ENCODE measurements at places on chromosomes 13 and 19. TPM values are rescaled to one million over a fixed set of nuclear protein-coding genes. Genes with fewer than 3 reads are reported as not detected.

TJP3 gene
- polyA plus RNA-seq: 17.6 TPM

ZNF525 gene
- polyA plus RNA-seq: 9.3 TPM

- no peak overlapping the region for H3K4me3 ChIP-seq
- H3K27me3 ChIP-seq: no peaks in the 10 kb centered on the region
- DNase-seq: no peak
- H3K27ac ChIP-seq: no peak overlapping the region
- no peaks in the 10 kb centered on the region for H3K36me3 ChIP-seq
- no peaks in the 10 kb centered on the region for H3K4me1 ChIP-seq
These were observed 93.2 kb downstream of the TSHZ3 start for GRCh38 chr19:31255831-31256592.

TMPRSS9 gene
- not detected for polyA plus RNA-seq

- H3K4me1 ChIP-seq: peaks cover 4% of the 10 kb centered on the region
- no peak for DNase-seq
- H3K27me3 ChIP-seq: no peaks in the 10 kb centered on the region
- H3K36me3 ChIP-seq: no peaks in the 10 kb centered on the region
These were observed 1.8 kb downstream of the ZNF114 start for GRCh38 chr19:48271531-48272151.

Data from CD4-positive, alpha-beta memory T cell (primary cell).